ENCODE measurements at places on chromosomes 4 and X.

DNA sequence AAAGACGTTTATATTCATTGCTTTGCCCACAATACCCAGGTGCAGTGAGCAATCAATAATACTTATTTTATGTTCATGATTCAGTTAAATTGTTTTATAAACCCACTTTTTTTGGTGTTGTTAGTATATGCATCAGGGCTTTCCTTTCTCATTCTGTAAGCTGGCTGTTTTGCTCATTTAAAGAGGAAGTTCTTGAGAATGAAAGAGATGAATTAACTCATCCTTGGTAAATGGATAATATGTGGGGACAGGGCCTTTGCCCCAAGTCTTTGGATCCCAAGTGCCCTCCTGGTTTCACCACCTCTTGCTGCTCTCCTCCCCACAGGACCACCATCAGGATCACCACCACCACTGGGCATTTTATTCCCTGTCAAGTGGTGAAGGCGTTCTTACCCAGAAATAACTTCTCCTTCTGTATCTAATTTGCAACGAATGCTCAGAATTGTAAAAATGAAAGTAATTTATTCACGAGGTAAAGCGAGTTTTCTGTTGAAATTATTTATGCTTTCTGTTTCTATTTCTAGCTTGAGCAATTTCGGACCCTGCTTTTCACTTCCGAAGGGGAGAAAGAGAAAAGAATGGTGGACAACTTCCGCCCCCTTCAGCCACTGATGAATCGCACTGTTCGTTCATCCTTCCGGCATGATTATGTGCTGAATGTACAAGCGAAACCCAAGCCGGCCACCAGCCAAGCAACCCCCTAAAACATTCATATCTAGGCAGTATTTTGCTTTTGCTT is 8.2 kb upstream of the ZRSR2 start:
- DNase-seq: peak; percentile 14

DNA sequence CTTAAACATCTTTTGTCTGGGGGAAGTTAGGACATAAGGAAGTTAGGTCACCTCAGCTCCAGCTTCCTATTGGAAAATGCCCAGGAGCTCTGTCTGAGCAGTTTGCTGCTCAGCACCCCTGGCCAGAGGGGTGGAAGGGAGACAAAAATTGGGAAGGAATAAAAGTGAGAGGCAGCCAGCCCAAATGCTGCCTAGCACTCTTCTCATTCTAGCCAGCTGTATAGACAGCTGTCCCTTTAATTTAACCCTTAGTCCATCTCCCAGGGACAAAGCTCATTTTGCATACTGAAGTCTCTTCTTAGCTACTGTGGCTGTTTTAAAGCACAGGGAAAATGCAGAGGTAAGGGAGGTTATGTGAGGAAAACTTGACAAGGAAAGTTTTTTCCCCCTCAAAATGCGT is 89.5 kb upstream of the CITED1 start:
- DNase-seq: no peak

- peak; percentile 78 for DNase-seq
Observed at GRCh38 chr4:113355550-113356371, 306.3 kb downstream of the ANK2 start.

DNA sequence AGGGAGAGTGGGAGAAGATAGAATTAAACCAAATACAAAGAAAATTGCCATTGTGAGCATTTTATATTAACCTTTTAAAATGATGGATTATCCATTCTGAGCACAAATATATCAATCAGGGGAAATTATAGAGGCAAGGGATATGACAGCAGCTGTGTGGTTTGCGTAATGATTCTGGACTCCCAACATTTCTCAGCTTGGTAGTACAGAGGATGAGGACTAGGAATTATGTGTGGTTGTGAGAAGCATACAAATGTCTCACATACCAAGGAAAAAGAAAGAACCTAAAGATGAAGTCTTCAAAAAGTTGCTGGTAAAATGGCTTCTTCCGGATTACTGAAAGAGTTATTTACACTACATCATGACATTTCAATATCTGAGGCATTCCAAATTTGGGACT is 674.6 kb upstream of the NR3C2 start:
- DNase-seq: no peak

DNA sequence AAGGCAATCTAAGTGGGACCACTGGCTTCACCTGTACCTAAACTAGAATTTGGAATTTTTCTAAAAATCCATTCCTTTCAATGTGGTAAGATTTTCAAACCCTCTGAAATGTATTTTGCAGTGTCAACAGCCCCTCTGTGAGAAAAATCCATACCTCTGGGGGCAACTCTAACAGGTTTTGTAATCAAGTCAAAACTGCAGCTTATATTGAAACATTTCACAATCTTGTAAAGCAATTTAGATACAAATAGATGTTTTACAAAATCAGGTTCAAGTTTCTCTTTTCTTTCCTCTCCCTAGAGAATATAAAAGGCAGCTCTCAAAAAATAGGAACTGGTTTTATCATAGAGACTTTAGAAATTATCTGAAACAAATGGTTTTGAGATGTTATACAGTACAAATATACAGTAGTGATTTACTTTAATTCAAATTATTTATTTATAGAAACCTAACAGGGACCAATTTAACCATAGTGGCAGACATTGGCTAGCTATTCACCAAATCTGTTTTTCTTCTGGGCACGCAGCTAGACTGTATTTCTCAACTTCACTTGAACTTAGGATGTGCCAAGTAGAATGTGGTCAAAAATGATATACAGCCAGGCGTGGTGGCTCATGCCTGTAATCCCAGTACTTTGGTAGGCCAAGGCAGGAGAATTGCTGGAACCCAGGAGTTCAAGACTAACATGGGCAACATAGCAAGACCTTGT is 36.3 kb upstream of the SPINK2 start:
- no peak for DNase-seq

DNA sequence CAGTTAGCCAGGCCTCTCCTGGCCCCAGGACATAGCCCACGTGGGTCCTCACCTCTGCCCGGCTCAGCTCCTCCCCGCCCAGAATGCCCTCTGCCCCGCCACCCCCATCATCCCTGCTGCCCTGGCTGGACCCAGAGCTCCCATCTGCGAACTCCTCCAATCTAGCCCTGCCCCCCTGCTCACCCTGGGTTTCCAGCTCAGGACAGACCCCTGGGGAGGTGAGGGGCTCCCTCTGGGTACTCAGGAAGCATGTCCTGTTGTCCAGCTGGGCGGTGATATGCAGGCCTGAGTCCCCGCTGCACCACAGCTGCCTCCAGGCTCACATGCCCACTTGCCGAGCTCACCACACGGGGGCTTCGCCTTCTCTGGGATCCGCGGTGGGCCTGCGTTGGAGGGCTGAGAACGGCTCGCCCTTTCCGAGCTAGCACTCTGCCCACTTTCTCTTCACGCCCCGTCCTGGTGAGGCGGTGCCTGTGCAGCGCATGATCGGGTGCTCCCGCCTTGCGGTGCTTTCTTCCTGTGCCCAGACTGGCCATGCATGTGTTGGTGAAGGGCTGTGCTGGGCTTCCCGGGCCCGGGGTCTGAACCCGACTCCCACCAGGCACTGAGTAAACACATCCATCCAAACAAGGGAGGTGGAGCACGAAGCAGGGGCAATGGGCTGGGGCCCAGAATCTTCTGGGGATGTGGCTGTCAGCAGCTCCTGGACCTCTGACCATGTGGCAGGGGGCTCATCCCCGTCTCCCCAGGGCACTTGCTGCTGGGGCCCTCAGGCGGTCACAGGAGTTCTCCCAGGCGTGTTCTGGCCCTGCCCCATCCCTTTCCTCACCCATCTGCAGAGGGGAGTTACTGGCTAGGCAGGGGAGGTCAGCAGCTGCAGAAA is 74.3 kb downstream of the RGS12 start:
- no peak for DNase-seq

DNA sequence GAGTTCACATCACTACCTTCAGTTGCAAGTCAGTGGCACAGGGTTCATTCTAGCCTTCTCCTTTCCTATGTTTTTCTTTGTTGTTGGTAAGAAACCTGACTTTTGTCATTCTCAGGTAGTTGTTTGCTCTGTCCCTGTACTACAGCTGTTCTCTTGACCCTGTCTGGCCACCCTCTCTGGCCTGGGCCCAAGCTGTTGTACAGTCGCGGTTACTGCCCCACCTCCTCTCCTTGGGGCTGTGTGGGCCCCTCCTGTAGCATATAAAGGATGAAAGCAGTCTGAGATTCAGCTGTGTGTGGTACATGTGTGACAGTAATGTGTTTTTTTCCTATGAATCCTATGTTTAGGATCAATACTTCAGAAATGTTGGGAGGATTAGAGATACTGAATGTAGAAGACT is 12.5 kb downstream of the MOB1B start:
- DNase-seq: no peak

GRCh38 chrX:3811331-3812311 is 98.2 kb upstream of the PRKX start:
- peak; percentile 58 for DNase-seq

DNA sequence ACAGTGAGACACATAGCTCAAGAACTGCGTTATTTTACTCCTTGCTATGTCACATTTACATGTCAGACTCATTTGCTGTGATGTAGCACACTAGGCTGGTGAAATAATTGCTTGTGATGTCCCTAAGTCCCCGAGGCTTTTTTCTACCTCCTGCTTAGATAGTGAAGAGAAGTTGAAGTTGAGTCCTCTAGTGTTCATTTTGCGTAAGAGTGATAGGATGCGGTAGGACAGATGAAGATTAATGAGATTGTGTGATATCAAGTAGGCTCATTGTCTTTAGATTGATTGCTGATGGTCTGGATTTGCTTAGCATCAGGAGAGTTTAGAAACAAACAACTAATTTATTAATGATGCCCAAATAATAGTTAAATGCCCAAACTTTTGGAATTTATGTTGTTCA is 173.6 kb upstream of the NUDT6 start:
- DNase-seq: no peak

DNA sequence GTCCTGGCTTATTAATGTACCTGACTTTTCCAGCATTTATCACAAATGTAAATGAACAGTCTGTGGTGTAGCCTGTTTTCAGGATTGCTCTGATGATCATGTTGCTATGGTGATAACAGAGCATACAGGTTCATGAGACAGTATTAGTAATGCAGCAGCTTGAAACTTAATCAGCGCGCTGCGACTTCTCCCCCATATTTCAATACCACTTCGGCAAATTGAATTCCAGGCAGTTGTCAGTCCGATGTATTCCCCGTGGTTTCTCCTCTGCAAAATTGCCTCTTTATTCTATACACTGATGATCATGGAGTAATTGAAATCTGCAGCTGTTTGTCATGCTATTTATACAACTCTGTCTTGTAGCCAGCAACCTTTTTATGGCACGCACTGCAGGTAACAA is 239.3 kb downstream of the C4orf33 start:
- no peak for DNase-seq

GRCh38 chrX:22366166-22366702 is 93.5 kb downstream of the CBLL2 start:
- DNase-seq: no peak

DNA sequence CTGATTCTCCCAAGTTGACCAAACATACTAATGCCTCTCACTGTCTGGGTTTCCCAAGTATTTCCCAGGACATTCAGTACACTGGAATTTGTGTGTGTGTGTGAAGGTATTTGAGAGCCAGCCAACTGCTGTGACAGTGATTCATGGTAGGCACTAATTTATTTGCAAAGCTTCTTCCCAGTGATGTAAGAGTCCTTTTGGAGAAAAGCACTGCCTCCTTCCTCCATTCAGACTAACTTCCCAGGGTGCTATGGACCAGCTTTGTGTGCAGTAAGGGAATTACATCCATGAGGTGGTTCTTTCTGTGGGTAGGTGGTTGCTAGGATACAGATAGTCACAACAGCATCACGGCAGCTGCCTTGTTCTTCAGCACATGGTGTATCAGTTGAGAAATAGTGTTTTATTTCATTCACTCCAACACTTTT is 8.7 kb downstream of the EGF start:
- DNase-seq: no peak

DNA sequence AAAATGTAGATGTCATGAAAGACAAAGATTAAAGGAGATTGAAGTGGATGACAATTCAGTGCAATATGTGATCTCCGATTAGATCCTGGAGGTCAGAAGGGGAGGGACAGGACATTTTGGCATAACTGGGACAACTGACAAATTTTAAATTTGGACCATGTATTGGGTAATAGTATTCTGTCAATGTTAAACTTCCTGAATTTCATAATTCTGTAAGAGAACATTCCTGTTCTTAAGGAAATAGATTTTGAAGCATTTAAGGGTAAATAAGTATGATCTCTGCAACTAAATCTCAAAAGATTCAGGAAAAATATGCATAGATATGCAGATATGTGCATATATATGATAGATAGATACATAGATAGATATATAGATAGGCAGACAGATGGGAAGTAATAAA is 11.0 kb downstream of the ODAPH start:
- DNase-seq: no peak

- no peak for DNase-seq
Observed at GRCh38 chr4:53192496-53192895, 173.4 kb downstream of the SCFD2 start.

- no peak for DNase-seq
Observed at GRCh38 chrX:84248226-84248625, 60.2 kb upstream of the RPS6KA6 start.

- peak; percentile 58 for DNase-seq
Observed at GRCh38 chr4:183182873-183183725, 84.0 kb downstream of the WWC2 start.

DNA sequence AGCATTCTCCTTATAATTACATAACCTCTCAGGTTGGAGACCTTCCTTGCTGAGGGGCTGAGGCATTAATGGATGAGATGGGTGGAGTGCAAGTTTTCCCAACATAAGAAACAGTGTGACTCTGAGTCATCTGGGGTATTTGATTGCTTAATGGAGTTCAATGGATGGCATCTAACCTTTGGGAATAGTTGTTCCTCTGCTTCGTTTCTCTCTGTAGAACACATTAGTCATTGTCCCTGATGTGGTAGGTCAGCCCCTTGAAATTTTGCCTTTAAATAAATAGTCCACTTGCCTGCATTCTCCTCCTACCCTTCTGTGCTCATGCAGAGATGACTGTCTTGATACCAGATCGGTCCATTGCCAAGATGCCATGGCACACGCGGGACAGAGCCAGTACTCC is 38.6 kb downstream of the SLITRK2 start:
- no peak for DNase-seq

GRCh38 chrX:121851033-121851432 is 803.6 kb downstream of the GLUD2 start:
- DNase-seq: no peak

DNA sequence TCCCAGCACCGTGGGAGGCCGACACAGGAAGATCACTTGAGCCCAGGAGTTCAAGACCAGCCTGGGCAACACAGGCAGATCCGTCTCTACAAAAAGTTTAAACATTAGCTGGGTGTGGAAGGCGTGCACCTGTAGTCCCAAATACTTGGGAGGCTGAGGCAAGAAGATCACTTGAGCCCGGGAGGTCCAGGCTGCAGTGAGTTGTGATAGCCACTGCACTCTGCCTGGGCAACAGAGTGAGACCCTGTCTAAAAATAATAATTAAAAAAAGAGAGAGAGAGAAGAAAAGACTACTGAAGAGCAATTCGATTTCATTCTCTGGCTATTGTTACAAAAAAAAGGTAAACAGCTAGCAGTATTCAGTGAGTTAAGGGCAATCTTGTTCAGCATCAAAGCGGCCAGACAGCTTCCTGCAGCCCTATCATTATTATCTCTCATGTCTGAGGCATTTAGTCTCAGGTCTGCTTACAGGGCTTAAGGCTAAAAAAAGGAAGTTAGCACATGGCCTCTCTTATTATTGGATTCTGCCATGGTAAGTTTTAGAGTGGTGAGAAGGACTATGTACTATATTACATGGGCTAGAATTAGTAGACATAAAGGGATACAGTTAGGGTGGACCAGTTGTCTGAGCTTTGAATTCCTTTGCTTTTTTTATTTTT is 37.9 kb downstream of the ARHGEF6 start:
- no peak for DNase-seq

- DNase-seq: no peak
Observed at GRCh38 chrX:10288373-10288975, 131.7 kb downstream of the CLCN4 start.

Data from stimulated activated CD4-positive, alpha-beta T cell treated with anti-CD3 and anti-CD28 coated beads, Interleukin-4, amount 100 ng/mL, for 24 hours (primary cell).